Progenitor cell of endocrine pancreas (in vitro differentiated cells): ENCODE measurements at places on chromosomes 4 and X.

DNA sequence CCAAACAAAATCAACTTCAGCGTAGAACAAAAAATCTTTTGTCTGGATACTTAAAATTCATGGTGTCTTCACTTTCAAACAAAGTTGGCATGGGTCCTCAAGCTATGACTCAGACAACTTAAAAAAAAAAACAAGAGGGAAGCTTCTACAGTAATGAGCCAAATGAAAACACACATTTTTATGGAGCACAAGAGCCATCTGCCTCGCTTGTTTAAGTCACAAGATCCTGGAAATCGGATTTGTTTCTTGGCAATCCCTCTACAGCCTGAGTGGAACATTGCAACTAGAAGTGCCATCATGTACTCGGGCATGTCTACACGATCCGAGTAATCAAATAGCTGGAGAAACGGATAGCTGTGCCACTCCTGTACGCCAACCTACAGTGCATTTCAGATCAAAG, 22.6 kb downstream of the LAMP2 start:
- DNase-seq = no peak

DNA sequence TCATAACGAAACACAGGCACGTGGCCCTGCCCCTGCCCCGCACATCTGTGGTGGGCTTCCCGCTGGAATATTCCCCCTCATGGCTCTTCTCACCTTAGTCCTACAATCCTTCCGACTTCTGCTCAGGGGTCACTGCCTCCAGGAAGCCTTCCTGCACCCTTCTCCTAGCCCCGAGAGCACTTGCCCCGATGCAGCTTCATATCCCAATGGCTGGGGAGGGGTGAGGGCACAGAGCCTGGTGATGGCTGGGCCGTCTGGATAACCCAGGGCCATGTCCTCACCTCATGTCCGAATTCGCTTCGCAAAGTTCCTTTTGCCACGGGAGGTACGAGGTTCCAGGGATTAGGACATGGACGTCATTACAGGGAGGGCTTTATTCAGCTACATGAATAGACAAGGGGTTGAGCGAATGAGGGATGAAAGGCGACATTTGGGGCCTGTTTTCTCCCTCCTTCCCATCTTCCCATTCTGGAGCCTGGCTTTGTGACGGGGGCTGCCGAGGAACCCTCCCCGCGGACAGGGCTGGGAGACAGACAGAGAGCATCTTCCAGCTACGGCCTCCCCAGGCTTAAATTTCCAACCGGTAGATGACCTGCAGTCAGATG, 35.5 kb upstream of the HMX1 start:
- no peak for DNase-seq

DNA sequence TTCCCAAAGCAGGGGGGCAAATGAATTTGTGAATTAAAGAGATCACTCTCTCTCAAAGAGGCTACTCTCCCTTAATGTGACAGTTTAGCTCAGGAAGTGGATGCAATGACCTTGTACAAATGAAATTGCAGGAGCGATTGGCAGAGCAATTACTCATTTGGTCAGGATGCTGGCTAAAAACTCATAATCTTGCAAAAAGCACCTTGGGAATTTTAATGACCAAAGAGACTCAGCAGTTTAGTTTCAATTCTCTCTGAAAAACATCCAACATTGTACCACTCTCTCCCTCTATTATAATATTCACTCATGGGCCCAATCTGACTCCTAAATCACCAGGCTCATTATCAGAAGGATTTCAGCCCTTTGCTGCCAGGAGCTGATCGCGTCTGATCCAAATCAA, 26.1 kb downstream of the PDGFC start:
- no peak for DNase-seq

DNA sequence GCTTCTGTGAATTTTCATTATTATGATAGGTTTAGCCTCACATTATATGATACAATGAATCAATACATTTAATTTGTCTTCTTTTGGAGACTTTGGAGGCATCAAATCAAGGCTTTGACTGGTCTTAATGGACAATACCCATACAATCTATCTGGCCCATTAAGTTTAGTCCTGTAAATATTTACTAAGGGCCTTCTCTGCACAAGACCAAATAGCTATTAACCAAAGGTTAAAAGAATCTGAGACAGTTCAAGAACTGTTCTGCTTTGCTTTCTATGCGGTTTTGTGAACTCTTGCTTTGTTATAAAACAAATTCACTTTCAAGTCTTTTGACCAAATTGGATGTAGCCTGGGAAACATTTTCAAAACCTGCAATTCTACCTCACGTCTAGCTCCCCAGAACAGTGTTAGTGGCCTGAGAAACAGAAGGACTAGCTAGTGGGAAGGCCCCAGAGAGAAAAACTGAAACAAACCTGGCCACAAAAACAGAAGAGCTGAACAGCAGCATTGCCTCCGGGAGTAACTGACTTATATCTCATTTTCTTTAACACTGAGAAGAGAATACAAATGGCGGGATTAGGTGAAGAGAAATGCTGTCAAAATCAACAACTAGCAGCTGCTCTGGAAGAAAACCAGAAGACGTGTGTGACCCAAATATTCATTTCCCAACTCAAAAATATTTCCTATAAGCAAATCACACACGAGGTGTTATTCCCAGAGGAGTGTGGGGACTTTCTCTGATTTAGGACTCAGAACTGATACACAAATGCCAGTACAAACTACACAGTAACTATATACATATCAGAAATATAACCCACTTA, 548 bp downstream of the TLR1 start:
- DNase-seq = no peak

GRCh38 chr4:138405934-138406567, 163.9 kb upstream of the SLC7A11 start:
- DNase-seq = no peak

DNA sequence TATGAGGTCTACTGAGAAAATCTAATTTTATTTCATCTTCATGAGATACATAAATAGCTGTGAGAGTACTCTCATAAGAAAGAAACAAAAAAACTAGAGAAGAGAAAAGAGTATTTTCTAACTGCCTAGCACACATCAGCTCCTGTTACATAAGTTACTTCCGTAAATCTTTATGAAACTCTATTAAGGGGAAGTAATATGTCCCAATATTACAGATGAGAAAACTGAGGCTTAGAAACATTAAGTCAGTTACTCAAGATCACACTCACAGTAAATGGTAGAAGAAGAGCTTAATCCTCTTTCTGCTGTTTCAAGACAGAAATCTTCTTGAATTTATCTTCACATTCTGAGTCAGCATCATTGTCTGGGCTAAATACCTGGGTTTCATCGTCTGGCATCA, 164.1 kb downstream of the DTHD1 start:
- no peak for DNase-seq

GRCh38 chr4:109020861-109021260, 258.0 kb upstream of the ETNPPL start:
- no peak for DNase-seq

GRCh38 chr4:93719552-93719951, 109.0 kb upstream of the ATOH1 start:
- DNase-seq = no peak

DNA sequence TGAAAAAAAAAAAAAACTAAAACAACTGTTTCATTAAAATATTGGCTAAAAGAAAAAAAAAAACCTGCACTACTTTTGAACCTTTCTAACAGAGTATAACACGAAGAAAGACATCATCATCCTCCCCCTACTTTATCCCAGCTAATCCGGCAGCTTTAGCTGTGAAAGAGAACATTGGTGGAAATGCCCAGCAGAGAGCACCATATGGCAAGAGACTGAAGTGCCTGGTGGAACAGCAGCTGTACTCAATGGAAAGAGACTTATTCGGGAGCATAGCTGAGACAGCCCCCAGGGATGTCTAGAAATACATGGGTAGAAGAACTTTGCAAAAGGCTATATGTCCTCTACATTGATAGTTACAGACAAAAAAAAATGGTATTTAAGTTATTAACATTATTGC, 30.3 kb downstream of the STPG2 start:
- DNase-seq = no peak

- no peak for DNase-seq
Measured at GRCh38 chr4:24781999-24782745, 13.2 kb upstream of the SOD3 start.

DNA sequence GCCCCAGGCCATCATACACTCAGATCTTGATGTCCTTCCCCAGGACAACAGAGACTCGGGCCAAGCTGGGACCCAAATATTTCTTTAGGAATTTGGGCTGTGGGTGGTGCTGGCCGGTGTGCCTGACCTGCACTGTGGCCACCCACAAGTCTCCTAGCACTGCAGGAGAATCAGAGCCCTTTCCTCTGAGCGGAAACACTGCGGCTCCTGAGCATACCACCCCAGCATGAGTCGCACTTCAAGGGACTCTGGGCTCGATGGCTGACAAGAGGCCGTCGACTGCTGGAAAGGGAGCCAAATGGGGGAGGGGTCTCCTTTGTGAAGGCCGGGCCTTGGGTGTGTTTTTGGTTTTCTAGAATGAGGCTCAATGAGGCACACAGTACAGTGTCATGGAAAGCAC, 13.0 kb upstream of the IRAK1 start:
- DNase-seq = no peak

GRCh38 chrX:94854251-94854650, 1180.2 kb downstream of the FAM133A start:
- no peak for DNase-seq

GRCh38 chr4:147725673-147726072, 6.2 kb upstream of the ARHGAP10 start:
- no peak for DNase-seq
